Activated CD8-positive, alpha-beta memory T cell treated with anti-CD3 and anti-CD28 coated beads for 1 hour (primary cell): ENCODE measurements at places on chromosomes 3 and 15.

- no peak for DNase-seq
Measured at GRCh38 chr15:56835718-56836171, 82.7 kb upstream of the TCF12 start.

DNA sequence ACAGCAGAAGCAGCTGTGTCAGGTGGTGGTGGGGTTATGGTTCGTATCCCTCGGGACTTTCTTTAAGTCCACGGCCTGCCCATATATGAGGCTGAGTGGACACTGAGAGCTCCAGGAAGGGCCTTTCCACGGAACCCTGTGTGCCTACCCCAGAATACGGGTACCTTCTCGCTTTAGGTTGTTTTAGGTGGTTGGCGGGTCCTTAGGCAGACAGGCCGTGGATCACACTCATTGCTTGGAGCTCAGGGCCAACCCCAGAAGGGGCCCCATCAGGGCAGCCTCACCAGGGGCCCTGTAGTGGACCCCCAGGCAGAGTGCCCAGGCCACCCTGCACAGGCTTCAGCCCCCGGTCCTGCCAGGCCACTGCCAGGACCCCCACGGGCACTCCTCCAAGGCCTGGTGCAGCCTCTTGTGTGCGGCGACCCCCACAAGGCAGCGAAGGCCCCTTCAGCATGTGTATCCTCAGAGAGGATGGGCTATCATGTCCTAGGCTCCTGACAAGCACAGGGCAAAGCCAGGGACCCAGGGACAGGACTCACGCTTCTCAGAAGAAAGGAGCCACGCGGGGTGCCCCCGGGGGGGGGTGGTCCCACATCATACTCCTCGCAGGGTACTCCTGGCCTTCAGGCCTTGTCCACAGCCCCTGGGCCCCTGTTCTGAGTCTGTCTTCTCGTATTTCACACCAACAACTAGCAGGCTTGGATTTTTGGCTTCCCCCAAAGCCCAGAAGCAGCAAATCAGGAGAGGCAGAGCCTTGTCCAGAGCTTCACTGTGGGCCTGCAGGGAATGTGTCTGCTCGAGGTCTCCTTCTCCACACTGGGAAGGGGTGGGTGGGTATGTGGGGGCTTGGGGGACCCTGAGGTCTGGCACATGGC lies 93.4 kb downstream of the LRRK1 start:
- DNase-seq = no peak

- no peak for DNase-seq
Measured at GRCh38 chr15:71812966-71813722, 2.8 kb downstream of the NR2E3 start.

- DNase-seq = no peak
Measured at GRCh38 chr3:108538083-108538482, 27.7 kb upstream of the MYH15 start.

DNA sequence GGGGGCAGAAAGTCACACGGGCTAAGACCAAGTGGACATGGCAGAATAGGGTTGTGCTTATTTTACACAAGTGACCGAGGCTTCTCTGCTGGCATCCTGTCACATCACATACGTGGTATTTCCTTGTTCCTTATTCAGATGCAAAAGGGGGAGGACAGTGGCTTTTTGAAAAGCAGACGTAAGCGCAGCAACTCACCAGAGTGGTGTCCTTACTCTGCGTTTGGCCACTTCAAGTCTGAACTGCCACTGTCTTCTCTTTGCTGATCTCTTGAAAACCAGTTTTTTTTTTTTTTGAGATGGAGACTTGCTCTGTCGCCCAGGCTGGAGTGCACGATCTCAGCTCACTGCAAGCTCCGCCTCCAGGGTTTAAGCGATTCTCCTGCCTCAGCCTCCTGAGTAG lies 113.2 kb downstream of the SOX2 start:
- DNase-seq = no peak

GRCh38 chr3:39149498-39150147 lies 3.8 kb downstream of the CSRNP1 start:
- DNase-seq = no peak

- no peak for DNase-seq
Measured at GRCh38 chr3:59306436-59306835, 256.6 kb upstream of the CFAP20DC start.

DNA sequence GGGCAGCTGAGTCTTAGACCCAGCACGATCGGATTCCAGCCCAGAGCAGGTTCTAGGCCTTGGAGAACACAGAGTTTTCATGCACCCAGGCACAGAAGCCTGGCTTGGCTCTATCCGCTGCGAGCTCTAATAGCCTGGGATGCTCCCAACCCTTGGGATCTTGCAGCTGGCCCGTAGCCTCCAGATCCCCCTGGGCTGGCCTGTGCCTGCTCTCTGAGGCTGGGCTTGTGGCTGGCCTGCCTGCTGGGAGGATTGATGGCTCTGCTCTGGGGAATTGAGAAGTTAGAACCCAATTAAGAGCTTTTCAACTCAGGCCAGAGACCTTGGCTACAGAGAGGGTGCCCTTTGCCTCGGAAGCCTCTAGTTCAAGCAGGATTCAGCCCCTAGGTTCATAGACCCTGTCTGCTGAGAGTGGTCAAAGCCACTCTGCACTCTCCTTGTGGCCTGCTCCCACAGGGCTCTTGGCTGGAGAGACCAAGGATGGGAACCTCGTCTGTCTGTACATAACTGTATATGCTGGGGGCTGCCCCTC lies 64.4 kb downstream of the MAGEF1 start:
- no peak for DNase-seq

DNA sequence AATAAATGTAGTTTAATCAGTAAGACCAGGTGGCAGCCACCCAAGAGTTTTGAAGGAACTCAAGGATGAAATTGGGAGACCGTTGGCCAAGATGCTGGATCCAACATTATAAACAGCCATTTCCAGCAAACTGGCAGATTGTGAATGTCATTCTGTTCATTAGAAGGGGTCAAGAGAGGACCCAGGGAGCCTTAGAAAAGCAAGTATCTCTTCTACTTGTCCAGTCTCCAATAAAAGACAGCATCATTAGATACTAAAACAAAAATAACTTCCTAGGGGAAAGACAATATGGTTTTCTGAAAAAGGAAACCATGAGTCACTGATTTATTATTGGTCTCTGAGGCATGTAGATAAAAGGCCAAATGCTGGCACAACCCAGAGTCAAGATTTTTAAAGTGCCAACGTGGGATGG lies 67.9 kb downstream of the GADL1 start:
- no peak for DNase-seq

DNA sequence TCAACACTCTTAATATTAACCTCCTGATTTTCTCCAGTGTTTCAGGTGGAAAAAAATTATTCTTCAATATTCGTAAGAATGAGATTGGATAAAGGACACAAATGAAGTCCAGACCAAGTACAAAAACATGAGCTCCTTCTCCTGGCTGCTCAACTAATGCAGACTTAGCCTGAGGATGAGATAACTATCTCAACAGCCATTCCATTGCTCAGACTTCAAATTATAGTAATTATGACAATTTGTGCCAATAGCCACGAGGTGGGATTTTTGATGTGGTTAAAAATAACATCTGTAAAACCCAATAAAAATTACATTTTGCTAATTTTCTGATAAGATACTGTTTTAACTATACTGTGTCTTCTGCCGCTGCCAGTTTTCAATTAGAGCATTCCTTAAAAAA lies 323.6 kb downstream of the SOX2 start:
- DNase-seq = no peak

DNA sequence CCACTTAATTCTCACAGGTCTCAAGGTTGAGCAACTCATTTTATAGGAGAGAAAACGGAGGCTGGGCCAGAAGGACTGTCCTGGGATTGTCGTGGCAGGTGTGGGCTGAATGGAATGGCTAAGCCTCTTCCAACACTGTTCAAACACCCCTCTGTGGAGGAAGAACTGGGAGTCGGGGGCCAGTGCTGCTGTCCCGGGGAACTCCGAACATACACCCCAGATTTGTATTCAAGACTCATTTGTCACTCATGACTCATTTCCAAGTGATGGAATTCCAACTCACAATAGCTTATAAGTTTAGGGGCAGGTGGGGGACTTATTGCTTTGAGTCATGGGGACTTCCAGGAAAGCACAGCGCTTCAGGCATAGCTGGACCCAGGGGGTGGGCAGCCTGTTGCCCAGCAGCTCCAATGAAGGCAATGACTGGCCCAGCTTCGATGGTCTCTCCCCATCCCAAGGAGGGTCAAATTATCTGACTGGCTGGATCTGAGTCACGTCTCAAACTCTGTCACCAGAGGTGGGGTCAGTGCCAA lies 72.5 kb downstream of the TM2D3 start:
- no peak for DNase-seq

GRCh38 chr3:13206799-13207577 lies 133.8 kb upstream of the IQSEC1 start:
- DNase-seq = no peak

DNA sequence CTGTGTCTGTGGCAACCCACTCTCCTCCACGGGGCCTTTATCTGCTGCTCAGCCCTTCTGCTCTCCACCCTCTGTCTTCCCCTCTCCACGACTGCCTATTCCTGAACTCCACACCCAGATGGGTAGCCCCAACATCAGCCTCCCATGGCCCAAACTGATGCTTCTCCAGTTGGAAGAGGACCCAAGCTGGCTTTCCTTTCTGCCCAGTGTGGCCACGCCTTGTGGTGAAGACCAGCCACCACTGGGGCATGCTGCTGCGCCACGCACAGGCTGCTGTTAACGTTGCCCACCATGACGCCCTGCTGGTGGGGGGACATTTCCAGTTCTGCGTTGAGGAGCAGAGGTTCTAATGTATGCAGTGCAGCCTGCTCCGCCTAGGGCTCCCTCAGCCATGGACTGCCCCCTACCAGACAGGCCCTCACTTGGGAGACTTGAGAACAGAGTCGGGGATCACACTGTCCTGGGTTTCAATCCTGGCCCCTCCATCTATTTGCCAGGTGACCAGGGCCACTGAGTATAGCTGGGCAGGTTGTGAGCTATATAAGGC lies 26.9 kb downstream of the CFAP100 start:
- no peak for DNase-seq

GRCh38 chr3:194046995-194047645 lies 88.8 kb upstream of the HES1 start:
- no peak for DNase-seq

- DNase-seq = no peak
Measured at GRCh38 chr15:92941668-92942067, 41.5 kb downstream of the CHD2 start.

GRCh38 chr3:179613807-179614206 lies 9.2 kb downstream of the NDUFB5 start:
- no peak for DNase-seq

DNA sequence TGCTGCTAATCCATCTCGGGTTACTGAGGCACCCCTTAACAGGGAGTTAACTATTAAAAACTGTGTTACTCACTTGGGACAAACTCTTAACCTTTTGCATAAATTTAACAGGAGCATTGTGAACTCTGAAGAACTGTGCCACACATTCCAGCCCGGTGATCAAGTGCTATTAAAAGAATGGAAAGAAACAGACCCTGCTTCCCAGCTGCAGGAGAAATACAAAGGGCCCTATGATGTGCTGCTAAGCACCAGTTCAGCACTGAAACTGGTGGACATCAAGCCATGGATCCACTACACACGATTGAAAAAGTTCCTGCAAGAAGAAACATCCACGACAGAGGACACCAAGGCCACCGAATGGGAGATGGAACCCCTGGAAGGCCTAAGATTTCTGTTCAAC lies 114.7 kb upstream of the PLCL2 start:
- no peak for DNase-seq

- no peak for DNase-seq
Measured at GRCh38 chr3:65796676-65797075, 242.0 kb downstream of the MAGI1 start.

GRCh38 chr3:69273896-69274295 lies 112.0 kb downstream of the FRMD4B start:
- no peak for DNase-seq

GRCh38 chr15:27746401-27746955 lies 352.6 kb downstream of the OCA2 start:
- no peak for DNase-seq

GRCh38 chr3:66618066-66618465 lies 117.2 kb upstream of the LRIG1 start:
- DNase-seq = no peak

GRCh38 chr3:72099326-72100079 lies 314.6 kb upstream of the PROK2 start:
- no peak for DNase-seq

DNA sequence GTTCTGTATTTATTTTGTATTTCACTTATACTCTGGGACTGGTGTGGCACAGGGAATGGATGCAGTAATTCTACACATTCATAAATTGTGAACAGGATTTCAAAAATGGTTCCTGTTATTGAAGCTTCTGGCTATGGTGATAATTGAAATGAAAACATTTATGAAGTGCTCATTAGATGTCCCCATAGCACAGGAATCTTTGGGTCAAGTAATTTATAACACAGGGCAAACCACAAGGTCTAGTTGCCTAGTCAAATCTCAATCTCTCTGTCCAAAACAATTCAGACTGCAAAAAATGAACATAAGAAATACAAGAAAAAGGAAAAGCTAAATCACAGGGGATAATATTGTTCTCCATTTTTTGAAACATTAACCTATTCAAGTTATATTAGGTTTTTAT lies 117.5 kb upstream of the PTPRG start:
- DNase-seq = no peak

- no peak for DNase-seq
Measured at GRCh38 chr3:14680716-14681115, 5.8 kb downstream of the C3orf20 start.

- DNase-seq = no peak
Measured at GRCh38 chr15:29842290-29842689, 20.0 kb upstream of the TJP1 start.

- DNase-seq = no peak
Measured at GRCh38 chr3:36416599-36416998, 36.3 kb downstream of the STAC start.

DNA sequence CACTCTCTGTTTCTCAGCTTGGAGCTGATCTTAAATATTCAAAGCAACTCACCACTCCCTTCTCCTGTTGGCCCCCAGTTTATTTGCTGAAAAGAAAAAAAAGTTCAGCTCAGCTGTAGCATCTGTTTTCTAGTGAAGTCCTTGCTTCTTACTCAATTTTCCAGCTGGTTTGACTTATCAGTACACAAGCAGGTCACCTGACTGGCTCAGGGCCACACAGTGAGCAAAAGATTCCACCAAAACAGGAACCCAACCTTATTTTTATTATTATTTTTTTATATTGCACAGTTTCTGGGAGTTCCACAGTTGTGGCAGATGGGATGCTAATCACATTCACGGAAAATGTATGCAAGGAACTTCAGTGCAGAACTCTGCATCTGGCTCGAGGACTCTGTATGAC lies 390.7 kb upstream of the RGMA start:
- no peak for DNase-seq

DNA sequence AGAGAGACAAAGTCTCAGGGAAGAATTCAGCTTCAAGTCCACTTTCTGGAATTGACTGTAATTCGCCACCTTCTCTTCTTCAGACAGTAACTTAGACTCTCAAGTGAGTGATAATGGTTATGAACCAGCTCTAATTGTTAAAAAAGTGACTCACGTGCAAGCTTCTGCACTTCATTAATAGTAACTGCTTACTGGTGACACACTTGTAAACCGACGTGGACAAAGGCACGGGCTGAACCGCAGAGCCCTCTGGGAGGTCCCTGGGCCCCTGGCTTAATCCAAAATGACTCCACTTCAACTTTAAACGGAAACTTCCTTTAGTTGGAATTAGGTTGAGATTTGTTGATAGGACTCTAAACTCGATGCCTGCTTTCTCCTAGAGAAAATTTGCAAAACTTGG lies 17.0 kb downstream of the MUC4 start:
- no peak for DNase-seq

GRCh38 chr15:78023865-78024518 lies 53.5 kb downstream of the TBC1D2B start:
- DNase-seq = no peak
